Foreskin keratinocyte (primary cell): ENCODE measurements at places on chromosomes 11 and 22. TPM values are rescaled to one million over a fixed set of nuclear protein-coding genes. Genes with fewer than 3 reads are reported as not detected.

EIF3F gene
- polyA plus RNA-seq = 343 and 345 TPM in 2 replicates

PGA5 gene
- polyA plus RNA-seq = not detected in 2 replicates

OR4C5 gene
- polyA plus RNA-seq = not detected in 2 replicates

NLRP6 gene
- polyA plus RNA-seq = not detected in 2 replicates

TNNI2 gene
- 8.2 and 13.1 TPM in 2 replicates for polyA plus RNA-seq

OR8G5 gene
- not detected in 2 replicates for polyA plus RNA-seq

RBMXL2 gene
- not detected in 2 replicates for polyA plus RNA-seq

DNA sequence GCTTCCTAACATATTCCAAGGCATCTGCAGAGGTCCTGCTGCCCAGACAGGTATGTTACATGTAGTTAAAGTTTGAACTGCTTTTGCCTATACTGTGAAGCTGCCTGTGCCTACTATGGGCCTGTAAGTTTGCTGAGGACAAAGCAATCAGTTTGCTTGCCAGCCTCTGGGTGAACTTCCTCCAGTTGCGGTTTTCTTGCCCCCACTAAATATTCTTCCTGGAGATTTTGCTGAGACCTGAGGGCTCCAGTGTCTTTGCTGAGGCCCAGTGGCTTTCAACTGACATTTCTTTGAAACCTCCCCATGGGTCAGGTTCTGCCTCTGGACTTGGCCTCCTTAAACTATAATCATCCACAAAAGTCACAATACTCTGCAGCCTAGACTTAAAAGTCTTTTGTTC, 29.6 kb upstream of the MMP20 start:
- no peak for DNase-seq

DNA sequence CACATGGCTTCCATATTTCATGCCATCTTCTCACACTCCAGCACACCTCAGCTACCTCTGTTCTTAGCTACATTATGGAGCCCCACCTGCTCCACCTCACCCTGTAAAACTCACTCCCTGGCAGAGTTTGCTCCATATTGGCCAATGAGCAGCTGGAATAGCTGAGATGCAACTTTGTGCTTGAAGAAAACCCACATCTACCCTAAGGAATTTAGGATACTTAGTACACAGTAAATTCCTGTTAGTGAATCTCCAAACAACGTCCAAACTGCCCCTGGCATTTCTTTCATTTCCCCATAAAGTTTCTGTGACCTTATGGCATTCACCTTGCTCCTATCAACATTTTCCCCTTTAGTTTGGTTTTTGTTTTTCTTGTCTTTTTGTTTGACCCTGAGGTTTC, 2.2 kb upstream of the VWCE start:
- DNase-seq = no peak

- no peak for DNase-seq
Observed at GRCh38 chr11:27178859-27179258, 138.2 kb downstream of the BBOX1 start.

DNA sequence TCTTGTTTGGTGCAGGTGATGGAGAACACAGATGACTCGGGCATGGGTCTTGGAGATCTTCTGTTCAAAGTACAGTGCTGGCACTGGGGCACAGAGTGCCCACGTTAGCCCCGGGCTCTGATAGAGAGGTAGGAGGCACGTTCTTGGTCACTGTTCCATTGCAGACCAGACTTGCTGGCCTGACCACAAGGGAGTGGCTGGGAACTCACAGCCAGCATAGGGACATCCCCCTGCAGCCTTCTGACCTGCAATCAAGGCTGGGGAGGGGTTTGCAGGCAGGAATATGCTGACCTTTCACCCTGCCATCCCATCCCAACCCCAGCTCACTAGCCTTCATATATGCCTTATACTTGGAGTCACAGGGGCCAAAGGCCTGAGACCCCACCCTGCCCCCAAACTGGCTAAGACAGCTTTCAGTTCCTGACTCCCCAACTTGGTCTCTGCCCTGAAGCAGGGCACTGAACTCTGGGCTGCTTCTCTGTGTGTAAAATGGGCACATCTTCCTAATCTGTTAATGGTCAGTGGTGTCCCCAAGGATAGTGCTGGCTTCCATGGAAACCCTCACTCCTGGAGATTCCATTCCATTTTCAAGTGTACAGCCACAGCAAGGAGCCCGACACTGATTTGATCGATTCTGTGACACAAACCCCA, 4.6 kb downstream of the MRPL49 start:
- DNase-seq = no peak

DNA sequence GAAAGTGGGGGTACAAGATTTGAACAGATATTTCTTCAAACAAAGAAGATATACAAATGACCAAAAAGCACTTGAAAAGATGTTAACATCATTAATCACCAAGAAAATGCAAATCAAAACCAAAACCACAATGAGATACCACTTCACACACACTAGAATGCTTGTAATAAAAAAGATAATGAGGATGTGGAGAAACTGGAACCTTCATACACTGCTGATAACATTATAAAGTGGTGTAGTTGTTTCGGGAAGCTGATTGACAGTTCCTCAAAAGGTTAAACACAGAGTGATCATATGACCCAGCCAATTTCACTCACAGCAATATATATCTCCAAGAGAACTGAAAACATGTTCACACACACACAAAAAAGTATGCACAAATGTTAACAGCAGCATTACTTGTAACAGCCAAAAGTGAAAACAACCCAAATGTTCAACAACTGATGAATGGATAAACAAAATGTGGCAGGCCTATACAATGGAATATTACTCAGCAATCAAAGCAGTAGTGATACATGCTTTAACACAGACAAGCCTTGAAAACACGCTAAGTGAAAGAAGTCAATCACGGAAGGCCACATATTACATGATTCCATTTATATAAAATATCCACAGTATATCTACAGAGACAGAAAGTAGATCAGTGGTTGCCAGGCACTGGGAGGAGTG, 15.1 kb downstream of the PITPNB start:
- no peak for DNase-seq

GRCh38 chr11:65355776-65356393, 1.3 kb downstream of the TIGD3 start:
- DNase-seq = peak; percentile 37

DNA sequence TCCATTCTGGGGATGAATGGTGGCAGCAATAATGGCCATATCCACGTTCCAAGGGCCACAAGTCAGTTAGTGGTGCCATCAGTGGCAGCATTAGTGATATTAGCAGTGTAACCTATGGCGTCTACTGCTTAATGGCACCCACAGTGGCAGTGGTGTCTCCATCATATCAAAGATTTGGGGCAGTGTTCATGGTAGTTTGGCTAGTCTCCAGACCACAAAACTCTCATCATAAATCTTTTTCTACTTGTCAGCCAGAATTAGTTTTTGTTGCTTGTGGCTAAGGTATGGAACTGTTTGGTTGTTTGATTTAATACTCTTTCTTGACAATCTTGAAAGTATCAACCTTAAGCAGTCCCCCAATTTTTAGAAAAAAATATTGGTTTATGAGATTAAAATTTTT, 45.1 kb upstream of the DEUP1 start:
- no peak for DNase-seq

GRCh38 chr22:41619979-41620588, 759 bp downstream of the DESI1 start:
- no peak for DNase-seq

GRCh38 chr22:47690166-47690565, 927.7 kb downstream of the TBC1D22A start:
- no peak for DNase-seq

- no peak for DNase-seq
Observed at GRCh38 chr11:107842412-107843100, 16.0 kb downstream of the SLC35F2 start.

GRCh38 chr22:48534395-48534958, 1293.2 kb downstream of the BRD1 start:
- no peak for DNase-seq

GRCh38 chr22:27754247-27754887, 47.2 kb downstream of the MN1 start:
- peak; percentile 91 for DNase-seq

DNA sequence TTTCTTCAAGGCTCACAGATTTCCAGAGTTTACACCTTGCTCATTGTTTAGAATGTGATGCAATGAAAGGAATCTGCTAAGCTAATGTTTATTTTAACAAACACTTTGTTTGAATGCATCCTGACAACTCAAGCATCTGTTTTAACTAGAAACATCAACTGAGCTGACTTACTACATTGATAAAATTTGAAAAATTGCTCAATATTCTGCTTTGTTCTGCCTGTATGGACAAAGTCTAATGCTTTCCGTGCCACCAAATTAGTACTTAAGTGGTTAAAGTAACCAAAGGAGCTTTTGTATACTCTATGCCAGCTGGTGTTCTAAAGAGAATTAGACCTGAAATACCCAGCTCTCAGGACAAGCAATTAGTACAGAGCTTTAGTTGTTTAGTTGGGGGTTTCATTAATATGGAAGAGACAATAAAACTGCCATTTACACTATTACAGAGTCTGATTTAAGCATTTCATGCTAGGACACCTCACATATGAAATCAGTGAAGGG, 105.2 kb downstream of the MAML2 start:
- no peak for DNase-seq

- no peak for DNase-seq
Observed at GRCh38 chr11:17531636-17532113, 12.5 kb downstream of the USH1C start.

DNA sequence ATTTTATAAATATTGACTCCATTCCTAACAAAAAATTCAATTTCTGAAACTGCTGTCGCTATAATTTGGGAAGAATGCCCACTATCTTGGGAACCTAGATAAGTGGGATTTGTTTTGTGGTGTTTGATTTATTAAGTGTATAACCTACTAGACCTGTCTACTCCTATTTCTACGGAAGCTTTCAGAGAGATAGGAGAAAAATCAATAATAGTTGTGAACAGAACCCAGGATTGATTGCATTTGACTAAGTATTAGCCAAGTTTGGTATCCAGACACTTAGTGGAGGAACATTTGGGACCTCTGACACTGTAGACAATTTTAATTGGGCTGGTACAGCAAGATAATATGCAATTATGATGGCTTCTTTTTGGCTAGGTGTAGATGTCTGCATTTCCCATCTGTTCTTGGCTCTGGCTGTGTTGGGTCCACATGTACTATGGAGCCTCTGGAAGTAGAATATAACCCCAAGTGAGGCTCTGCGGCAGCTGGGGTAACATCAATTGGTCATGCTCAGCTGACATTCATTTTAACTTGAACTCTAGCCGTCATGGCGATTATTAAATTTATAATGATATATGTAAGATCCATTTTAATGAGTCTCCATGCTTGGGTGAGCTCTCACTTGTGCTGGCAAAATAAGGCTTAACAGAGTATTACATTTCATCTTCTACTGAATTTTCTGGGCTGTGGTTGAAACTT, 111.5 kb upstream of the E2F8 start:
- no peak for DNase-seq

DNA sequence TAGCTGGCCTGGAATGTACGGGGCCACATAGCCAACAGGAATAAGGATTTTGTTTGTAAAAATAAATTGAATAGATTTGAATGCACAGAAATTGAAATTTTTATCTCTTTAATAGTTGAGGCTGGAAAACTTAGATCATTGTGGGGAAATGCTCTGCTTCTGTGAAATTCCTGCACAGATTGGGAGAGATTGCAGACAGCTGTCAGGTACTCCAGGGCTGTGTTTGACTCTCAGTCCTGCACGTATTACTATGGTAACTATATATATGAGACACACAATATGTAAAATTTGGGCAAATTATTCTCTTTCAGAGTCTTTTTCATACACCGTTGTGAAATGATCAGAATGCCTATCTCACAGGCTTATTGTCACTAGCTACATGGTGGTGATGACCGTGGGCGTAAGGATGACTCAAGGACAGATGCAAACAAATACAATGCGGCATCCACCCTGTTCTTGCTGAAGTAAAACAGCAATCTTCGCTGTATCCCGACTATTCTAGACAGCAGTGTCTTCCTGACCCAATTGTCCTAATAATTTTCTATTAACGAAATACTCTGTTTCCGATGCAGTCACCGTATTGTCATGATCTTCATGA, 79.4 kb downstream of the ZC3H12C start:
- DNase-seq = no peak
